ENCODE measurements at places on chromosomes 2 and 18.
A peak's percentile ranks its signal among the peaks of the same experiment; 100 is the strongest.

DNA sequence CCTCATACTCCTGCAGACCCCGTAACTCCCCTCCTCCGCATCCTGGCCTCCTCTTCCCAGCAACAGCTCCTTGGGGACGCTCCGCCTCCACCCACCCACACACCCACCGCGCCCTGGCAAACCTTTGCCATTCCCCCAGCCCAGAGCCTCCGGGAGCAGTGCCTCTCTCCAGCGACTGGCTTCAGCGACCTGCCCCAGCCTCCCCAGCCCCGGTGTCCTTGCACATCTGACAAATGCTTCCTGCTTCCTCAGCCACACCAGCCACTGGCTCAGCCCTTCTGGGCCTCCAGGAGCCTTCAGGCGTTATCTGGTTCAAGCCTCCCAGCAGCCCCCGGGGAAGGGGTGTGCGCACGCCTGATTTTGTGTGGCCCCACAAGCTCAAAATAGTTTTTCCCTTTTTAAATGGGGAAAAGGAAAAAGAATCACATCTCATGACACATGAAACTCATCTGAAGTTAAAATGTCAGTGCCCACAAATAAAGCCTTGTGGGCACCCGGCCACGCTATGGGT is 14.2 kb downstream of the ESPNL start:
- no peak for DNase-seq

DNA sequence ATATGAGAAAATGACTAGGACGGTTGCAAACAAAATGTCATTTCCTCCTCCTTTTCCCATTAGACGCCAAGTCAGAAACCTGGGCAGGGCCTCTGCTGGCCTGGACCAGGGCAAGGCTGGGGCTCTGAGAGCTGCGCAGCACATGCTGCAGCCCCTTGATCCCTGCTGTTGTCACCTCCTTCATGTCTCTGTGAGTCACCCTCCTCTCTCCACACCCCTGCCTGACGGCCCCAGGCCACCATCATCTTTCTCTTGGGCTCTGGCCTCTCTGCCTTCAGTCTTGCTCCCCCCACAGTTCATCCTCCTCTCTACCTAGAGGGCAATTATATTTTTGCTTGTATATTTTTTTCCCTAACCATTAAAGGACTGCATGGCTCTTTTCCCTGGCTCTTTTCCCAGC is 10.0 kb downstream of the FLACC1 start:
- no peak for DNase-seq

DNA sequence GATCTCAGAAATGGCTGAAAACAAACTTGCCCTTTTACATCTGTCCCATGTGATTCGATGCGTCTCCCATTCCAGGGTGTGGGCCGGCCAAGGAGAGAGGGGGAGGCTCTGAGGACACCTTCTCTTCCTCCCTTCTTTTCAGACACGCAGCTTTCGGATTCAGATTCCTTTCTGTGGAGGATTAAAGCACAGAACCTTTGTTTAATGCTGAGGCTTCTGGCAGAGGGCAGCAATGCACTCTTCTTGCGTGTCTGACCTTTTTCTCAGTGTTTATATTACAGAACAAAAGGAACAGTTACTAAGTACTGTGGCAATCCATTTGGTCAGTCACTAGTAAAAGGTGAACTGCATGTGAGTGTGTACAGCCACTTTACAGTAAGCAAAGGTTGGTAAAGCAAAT is 268.9 kb upstream of the CCDC68 start:
- no peak for DNase-seq

DNA sequence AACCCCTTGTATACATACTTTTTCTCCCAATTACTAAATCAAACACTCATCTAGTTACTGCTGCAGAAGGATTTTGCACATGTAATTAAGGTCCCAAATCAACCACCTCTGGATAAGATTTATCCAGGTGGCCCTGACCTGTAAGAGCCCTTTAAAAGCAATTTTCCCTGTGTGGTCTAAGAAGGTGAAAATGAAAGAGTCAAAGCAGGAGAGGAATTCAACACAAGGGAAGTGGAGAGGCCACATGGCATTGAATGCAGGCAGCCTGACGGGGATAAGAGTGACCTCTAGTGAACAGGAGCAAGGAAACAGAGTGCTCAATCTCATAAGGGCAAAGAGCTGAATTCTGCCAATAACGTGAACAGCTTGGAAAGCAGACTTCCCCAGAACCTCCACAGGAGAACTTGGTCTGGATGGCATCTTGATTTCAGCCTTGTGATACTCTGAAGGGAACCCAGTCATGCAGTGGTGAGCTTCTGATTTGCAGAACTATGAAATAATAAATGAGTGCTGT is 27.2 kb downstream of the PPP3R1 start:
- DNase-seq: peak; percentile 9

DNA sequence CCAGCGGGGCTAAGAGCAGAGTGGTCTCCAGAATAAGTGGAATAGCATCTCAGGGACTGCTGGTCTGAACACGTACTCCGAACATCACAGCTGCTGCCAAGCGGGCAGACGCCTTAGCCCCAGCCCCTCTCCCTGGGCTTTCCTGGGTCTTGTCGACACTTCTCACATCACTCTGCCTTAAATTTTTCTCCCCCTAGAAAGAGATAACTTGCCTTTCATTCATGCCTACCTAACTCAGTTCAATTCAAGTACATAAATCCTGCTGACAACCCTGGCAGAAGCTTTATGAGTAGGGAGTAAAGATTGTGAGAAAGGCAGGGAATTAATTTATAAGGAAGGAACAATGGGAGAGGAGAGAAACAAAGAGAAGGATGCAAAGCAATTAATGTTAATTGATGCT is 202.9 kb upstream of the TNP1 start:
- DNase-seq: no peak

GRCh38 chr2:98734823-98735260 is 3.9 kb upstream of the MGAT4A start:
- no peak for DNase-seq

DNA sequence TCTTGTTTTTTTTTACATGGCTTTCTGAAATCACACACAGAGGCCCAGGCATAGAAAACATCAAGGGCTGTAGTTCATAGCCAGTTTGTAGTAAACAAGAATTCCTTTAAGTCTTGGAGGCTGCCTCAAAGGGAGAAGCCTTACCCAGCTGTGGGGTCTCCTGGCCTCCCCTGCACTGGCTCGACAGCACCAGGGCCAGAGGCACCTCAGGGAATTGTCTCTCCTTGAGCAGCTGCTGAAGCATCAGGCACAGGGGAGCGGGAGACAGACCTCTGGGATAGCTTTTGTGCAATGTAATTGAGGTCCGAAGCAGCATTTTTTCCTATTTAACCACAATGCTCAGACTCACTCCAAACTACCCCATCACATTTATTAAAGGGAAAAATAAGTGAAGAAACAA is 209.1 kb downstream of the HRH4 start:
- no peak for DNase-seq

GRCh38 chr2:158381205-158381604 is 75.3 kb downstream of the CCDC148 start:
- DNase-seq: no peak

GRCh38 chr2:85503851-85504777 is 34.9 kb upstream of the MAT2A start:
- no peak for DNase-seq

GRCh38 chr2:133262893-133263292 is 305.4 kb downstream of the NCKAP5 start:
- DNase-seq: peak; percentile 3

DNA sequence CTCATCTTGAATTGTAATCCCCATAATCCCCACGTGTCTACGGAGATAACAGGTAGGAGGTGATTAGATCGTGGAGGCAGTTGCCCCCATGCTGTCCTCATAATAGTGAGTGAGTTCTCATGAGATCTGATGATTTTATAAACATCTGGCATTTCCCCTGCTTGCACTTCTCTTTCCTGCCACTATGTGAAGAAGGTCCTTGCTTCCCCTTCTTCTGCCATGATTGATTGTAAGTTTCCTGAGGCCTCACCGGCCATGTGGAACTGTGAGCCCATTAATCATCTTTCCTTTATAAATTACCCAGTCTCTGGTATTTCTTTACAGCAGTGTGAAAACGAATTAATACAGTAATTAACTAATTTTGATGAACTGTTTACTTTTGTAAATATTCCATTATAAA is 582.5 kb downstream of the TSN start:
- no peak for DNase-seq

DNA sequence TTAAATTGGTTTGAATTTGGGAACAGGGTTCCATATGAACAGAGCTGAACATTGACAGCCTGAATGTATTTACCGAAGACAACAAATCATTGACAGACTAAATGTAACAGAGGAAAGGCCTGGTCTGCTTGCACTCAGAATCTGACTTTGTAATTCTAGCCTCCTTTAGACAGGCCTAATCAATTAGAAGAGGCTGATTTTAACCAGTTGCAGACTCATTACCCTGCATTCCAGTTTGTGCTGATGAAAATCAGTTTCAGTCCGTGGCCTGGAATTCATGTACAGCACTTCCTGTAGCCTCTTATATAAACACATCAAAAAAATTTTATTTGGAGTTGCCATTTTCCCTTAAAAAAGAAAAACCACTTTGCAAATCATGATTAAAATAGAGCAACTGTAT is 93.1 kb upstream of the ZFP36L2 start:
- DNase-seq: no peak

- no peak for DNase-seq
These were observed 127.1 kb downstream of the STK39 start for GRCh38 chr2:168120310-168120709.
